SJSA1 (cell line): ENCODE measurements at places on chromosomes 5 and 9. TPM values are rescaled to one million over a fixed set of nuclear protein-coding genes. Genes with fewer than 3 reads are reported as not detected.

- DNase-seq, result no peak
Measured at GRCh38 chr5:88887342-88887741, 4.4 kb upstream of the MEF2C start.

Gene MOCS2
- 70.1 and 112 TPM in 2 replicates for total RNA-seq

Gene N4BP3
- 0.79 and 1.8 TPM in 2 replicates for total RNA-seq

DNA sequence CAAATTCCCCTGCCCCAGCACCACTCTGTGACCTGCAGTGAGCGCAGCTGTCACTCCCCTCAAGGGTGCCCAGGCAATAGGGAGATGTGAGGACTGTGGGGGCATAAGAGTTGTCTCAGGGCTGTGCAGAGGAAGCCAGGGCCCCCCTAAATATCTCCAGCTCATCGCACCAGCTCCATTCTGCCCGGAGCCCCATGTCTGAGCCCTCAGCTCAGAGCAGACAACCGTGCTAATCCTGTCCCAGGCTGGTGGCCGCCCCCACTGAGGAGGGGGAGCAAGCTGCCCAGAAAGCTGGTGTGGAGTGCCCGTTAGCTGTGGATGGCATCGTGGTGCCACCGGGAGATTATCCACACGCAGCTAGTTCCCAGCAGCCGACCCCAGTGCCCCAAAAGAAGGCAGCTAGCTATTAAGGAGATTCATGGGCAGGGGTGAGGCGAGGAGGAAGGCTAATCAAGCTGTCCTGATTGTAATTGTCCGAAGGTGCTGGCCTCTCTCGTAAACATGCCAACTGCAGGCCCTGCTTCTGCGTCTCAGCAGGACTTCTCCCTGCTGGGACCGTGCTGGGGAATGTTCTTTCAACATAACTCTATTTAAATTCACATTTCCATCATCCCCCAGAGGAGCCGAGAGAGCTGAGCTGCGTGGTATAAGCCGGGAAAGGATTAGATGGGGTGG lies 17.0 kb upstream of the FIBCD1 start:
- no peak for DNase-seq

DNA sequence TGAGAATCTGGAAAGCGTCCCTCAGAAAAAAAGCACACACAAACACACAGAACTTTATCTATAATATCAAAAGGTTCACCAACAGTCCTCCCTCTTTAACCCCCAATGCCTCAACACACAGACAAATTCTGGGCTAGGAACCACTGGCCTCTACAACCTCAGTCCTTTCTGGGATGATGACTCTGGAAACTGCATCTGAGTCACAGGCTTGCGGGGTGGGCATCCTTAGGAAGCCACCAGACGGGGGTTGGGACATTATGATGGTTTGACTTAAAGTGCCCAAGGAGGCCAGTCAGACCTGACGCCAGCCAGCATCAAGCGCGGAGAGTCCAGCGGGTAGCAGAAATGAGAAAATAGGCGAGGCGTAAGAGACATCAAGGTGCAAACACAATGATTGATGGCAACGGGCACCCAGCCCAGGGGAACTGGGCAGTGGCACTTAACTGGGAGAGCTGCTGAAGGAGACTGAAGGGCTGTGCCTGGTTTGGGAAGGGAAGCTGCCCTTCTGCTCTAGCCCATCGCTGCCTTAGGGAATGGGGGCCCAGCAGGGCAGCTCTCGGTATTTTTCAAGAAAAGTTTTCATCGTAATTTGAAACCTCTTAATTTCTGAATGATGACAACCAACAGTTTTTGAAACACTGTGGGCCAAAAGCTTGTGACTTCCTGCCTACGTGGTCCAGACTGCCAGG lies 20.7 kb downstream of the SPRY4 start:
- DNase-seq, result no peak

Gene PCDHB6
- 0.29 and 0.50 TPM in 2 replicates for total RNA-seq

DNA sequence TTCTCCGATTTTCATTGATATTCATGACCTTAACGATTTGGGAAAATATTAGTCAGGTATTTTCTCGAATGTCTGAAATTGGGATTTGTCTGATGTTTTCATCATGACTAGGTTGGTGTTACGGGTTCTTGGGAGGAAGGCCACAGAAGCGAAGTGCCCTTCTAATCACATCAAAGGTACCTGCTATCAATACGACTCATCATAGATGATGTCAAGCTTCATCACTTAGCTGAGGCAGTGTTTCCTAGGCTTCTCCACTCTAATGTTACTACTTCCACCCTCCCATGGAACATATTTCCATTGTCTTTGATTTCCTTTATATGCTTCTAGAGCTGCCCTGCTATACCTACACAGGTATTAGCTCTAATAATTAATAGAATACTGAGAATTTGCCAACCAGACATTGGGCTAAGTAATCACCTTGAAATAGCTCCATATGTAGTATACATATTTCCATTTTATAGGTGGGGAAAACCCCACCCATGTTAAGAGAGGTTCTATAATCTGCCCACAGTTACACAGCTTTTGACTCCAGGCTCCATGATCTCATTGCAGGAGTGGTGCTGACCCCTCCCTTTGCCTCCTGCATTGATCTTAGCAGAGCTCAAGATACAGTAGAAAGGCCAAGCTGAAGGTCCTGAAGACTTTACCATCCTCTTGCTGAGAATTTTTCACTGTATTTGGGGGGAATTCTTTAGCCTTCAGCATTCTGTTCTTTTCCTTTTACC lies 238.6 kb upstream of the ADAMTSL1 start:
- no peak for DNase-seq

- no peak for DNase-seq
Measured at GRCh38 chr9:37353791-37354190, 68.7 kb upstream of the GRHPR start.

Gene GALT
- total RNA-seq, result 7.7 and 9.0 TPM in 2 replicates

- peak; percentile 43 for DNase-seq
Measured at GRCh38 chr5:82164977-82165713, 113.0 kb downstream of the RPS23 start.

Gene RABEPK
- total RNA-seq, result 25.1 and 31.0 TPM in 2 replicates

Gene FGF1
- total RNA-seq, result 15.5 and 36.7 TPM in 2 replicates

Gene IQGAP2
- 0.37 TPM in 1 of 2 replicates, not detected in the other for total RNA-seq

DNA sequence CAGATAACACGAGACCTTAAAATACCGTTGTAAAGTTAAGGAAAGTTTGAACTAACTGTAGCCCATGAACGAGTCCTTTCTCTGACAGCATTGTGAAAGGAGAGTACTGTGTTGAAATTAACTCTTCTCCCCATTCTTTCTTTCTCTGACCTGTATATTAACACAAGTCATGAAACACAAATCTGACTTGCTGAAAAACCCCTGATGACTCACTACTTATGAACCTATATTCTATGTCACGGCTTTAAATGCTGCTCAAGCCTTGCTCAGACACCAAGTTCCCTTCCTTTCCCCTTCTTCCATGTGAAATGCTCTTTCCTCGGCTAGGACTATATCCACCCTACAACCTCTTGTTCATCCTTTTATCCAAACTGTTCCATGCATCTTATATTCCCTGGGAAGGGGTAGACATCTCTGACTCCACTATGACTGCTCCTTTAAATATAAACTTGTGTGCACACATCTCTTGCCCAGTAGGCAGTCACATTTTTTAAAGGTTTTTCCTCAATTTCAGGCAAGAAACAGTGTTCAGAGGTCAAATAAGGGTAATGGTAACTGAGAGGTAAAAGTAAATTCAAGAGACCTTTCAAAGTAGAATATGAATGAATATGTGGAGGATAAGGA lies 142.9 kb downstream of the NFIB start:
- DNase-seq, result no peak

DNA sequence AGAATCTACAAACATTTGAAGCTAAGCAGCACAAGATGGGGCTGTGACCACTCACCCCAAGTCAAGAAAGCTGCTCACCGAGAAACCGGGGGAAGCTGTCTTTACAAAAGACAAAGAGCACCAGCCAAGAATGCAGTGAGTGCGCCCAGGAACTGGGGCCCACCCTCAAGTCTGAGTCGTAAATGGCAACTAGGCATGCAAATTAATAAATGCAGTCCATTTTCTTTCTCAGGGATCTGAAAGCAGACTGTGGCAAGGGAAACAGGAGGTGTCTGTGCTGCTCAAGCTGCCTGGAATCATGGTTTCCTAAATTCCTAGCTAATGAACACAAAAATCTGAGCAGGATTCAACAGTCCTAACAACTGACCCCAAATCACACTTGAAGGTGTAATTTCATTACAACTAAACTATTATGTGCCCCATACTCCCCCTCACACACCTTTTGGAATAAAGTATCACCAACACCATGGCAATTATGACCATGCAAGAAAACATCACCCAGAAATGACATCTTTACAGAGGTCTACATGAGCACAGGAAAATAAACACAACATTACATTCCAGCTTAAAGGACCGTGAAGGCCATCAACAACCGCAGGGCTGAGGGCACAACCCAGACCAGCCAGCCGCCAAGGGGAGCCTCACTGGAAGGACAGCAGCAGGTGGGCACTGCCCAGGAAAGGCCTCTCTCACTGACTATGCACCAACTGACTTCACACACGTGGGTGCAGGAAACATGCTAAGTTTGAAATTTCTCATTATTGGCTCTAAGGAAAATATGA lies 17.6 kb downstream of the NSUN2 start:
- DNase-seq, result no peak

DNA sequence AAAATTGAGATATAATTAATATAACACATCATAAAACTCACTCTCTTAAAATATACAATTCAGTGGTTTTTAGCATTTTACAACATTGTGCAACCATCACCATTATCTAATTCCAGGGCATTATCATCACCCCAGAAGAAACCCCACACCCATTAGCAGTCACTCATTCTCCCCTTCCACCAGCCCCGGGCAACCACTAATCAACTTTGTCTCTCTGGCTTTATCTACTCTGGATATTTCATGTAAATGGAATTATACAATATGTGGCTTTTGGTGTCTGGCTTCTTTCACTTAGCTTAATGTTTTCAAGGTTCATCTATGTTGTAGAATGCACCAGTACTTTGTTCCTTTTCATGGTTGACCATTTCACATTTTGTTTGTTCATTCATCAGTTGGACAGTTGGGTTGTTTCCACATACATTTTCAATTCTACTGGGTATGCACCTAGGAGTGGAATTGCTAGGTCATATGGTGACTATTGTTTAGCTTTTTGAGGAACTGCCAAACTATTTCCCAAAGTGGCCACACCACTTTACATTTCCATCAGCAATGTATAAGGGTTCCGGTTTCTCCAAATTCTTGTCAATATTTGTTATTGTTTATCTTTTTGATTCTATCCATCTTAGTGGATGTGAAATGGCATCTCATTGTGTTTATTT lies 62.4 kb downstream of the MARCHF3 start:
- no peak for DNase-seq
